ENCODE measurements at places on chromosomes 13 and 19. TPM values are rescaled to one million over a fixed set of nuclear protein-coding genes. Genes with fewer than 3 reads are reported as not detected.

NAT14 gene
- polyA plus RNA-seq, result 53.4 TPM

ACP5 gene
- 11.7 TPM for polyA plus RNA-seq

FBXW9 gene
- polyA plus RNA-seq, result 18.8 TPM

C19orf73 gene
- 1.1 TPM for polyA plus RNA-seq

DNA sequence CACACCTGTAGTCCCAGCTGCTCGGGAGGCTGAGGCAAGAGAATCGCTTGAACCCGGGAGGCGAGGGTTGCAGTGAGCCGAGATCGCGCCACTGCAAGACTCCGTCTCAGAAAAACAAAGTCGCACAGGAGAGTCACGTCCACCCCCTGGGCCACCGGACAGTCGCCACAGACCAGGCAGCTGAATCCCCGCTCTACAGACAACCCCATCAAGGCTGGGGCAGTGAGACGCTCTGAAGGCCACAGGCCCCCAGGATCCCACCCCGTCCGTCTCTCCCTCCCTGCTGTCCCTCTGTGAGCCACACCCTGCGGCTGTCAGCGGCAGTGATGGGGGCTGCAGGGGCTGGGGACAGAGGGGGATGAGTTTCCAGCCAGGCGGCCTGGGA lies 15.5 kb upstream of the PTBP1 start:
- DNase-seq, result no peak

All from left renal cortex interstitium (tissue), 4 donors.